Heart left ventricle (tissue), 16 donors: ENCODE measurements at places on chromosomes 4 and X. TPM values are rescaled to one million over a fixed set of nuclear protein-coding genes. Genes with fewer than 3 reads are reported as not detected.

DNA sequence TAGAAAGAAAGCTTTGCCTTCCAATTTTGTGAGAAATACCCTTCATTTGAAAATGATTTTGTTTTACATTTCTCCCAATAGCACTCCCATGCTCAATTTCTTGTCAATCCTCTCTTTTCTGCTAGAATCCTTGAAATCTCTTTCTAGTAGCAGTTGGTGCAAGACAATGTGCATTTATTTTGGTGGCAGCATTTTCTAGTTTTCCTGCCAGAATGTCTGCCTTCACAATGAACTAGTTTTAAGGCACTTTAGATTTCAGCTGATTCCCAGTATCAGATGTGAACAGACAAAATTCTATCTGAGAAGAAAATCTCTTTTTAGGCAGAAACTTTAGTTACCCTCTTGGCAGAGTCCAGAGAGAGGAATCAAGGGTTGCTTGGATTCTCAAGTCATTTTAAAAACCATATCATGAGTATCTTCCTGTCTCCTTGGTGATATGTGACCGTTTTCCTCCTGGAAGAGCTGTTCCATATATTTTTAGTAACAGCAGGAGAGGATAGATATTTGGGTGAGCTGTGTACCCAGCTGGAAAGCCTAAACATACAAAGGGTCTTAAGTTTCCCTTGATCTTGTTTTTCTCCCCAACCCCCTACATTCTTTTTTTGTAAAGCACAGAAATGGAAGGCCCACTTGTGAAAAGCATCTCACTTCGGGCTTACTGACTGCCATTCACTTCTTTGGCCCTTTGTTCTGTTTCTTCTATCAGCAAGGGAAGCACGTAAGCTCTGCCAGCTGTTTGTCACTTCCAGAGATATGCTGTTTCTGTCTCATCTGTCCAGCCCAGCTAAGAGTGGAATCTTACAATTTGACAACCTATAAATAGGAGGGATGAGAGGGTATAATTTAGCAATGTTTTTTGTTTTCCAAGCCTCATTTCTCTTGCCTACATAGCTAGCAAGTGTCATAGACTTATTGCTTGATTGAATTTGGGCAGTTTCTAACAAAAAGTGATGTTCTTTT, 38.7 kb downstream of the TSPAN7 start:
- H3K4me1 ChIP-seq: peaks cover 5% of the 10 kb centered on the region
- H3K27me3 ChIP-seq: no peaks in the 10 kb centered on the region
- H3K27ac ChIP-seq: no peak overlapping the region

Gene GATA1
- not detected for total RNA-seq

GRCh38 chr4:17013382-17014006, 115.0 kb upstream of the LDB2 start:
- no peaks in the 10 kb centered on the region for H3K4me1 ChIP-seq
- H3K27ac ChIP-seq: no peak overlapping the region

DNA sequence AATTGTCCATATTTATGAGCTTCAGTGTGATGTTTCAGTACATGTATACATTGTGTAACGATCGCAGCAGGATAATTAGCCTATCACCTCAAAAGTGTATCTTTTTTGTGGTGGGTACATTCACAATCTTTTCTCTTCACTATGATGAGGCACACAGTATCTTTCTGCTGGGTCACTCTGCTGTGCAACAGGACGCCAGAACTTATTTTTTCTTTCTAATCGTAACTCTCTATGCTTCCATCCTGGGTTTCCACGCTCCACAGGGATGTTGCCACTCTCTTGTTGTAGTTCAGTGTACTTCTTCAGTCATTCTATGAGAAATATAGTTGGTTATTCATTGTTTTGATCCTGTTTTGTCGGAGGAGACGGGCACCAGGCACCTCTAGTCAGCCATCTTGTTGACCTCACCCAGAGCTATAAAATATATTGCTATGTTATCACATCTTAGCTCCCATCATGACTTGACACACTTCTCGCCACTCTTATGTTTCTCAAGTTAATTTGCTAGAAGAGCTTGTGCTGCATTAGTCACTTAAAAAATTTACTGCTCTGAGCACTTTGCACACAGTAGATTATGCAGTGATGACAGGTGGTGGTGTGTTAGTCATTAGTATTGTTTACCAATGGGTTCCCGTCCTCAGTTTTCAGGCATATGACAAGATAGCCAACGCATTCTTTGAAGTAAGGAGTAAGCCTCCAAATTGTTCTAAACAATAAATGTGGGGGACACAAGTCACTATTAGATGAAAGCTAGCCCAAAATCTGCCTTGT, 1002.7 kb upstream of the PCDH7 start:
- H3K4me3 ChIP-seq: no peak overlapping the region
- no peak for DNase-seq
- no peaks in the 10 kb centered on the region for H3K4me1 ChIP-seq
- H3K36me3 ChIP-seq: no peaks in the 10 kb centered on the region
- H3K27me3 ChIP-seq: no peaks in the 10 kb centered on the region
- H3K27ac ChIP-seq: no peak overlapping the region

- H3K27me3 ChIP-seq: no peaks in the 10 kb centered on the region
- peaks cover 53% of the 10 kb centered on the region for H3K36me3 ChIP-seq
- no peak overlapping the region for H3K27ac ChIP-seq
- no peak for DNase-seq
- no peaks in the 10 kb centered on the region for H3K4me1 ChIP-seq
These were observed 19.4 kb downstream of the CLDN22 start for GRCh38 chr4:183300655-183301054.

- H3K36me3 ChIP-seq: no peaks in the 10 kb centered on the region
- no peaks in the 10 kb centered on the region for H3K4me1 ChIP-seq
- H3K4me3 ChIP-seq: no peak overlapping the region
- no peaks in the 10 kb centered on the region for H3K27me3 ChIP-seq
- H3K27ac ChIP-seq: no peak overlapping the region
These were observed 39.9 kb upstream of the SPIN2A start for GRCh38 chrX:57177070-57177469.

- no peaks in the 10 kb centered on the region for H3K27me3 ChIP-seq
- no peak overlapping the region for H3K4me3 ChIP-seq
- H3K36me3 ChIP-seq: no peaks in the 10 kb centered on the region
- DNase-seq: no peak
These were observed 809.6 kb downstream of the PDHA2 start for GRCh38 chr4:96649536-96649935.
